RKO (cell line): ENCODE measurements at places on chromosomes 5 and 9.

DNA sequence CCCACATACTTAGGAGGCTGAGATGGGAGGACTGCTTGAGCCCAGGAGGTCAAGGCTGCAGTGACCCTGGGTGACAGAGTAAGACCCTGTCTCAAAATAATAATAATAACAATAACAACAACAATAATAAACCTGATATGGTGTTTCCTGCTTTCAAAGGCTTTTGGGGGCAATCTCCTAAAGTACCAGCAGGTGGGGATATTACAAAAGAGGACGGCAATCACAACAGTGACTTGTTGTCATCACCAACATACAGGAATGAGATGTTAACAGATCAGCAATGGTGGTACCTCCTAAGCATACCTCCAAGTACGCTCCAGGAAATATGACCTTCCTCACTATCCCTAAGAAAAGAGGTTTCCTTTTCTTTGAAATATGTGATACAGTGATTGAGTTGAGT, 91.1 kb upstream of the RNF180 start:
- DNase-seq, result peak; percentile 65

- peak; percentile 61 for DNase-seq
Observed at GRCh38 chr9:121169094-121169601, 32.5 kb downstream of the RAB14 start.

DNA sequence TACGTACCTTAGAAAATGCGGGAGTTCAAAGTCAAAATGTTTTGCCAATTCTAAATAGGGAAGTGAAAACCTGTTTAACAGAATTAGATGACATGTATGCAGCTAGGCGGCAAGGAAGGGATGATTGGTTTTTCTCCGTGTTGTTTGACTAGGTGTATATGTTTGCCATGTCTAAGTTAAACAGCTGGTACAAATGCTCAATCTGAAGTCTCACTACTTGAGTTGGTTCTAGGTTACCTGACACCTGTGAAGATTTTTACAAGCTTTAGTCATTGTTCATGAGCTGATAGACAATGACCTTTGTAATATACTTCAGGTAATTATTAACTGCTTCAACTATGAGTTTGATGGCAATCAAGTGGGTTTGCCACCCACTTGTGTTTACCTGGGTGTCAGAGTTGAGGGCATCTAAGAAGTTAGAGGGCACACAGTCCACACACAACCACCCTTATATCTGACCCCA, 74.3 kb downstream of the SLC44A1 start:
- no peak for DNase-seq

DNA sequence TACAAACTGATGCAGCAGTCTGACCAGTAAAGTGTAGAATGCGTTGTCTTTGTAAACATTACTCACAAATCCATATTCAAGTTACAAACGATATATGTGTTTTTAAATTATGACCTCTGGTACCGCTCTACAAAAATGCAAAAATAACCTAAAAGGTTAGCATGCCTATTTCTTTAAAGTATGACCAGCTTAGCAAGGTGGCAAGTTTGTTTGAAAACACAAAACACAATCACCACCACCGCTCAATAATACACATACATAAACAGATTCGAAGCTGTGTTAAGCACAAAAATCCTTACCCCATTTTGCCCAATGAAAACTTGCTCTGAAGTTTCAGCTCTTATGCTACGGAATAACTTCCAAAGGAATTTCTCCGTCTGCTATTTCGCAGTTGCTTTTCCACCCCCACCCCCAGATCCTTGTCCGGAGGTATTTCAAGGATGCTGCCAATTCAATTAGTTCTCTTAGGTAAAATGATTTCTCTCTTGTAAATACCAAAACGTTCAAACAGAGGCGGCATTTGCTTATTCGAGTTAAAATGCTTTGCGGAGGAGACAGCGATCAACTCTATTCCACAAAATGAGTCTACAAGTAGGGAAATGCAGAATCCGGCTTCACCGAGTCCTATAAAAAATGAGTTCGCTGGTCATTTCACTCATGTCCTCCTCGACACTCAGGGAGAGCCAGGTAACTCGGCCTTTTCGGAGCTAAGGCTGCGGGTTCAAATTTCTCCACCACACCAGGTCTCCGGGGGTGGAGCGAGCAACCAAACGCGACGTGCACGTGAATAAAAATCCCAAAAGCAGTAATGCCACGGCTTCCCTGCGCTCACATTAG, 1.2 kb downstream of the HOMER1 start:
- DNase-seq, result peak; percentile 46

DNA sequence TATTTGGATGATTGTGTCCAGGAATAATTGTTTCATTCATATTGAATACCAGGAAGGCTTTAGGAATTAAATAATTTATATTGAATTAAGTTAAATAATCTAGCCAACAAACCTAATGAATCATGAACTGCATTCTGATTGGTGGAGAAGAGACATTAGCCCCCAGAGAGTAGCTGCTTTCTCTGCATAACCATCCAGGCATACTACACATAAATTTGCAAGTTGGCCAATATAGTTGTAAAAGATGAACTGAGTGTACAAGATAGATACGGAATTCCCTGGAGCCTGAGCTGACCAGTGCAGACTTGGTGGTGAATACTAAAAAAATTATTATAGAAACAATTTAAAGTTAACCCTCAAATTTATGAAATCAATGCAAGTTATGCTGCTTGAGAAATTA, 311.8 kb upstream of the KIF2A start:
- no peak for DNase-seq

DNA sequence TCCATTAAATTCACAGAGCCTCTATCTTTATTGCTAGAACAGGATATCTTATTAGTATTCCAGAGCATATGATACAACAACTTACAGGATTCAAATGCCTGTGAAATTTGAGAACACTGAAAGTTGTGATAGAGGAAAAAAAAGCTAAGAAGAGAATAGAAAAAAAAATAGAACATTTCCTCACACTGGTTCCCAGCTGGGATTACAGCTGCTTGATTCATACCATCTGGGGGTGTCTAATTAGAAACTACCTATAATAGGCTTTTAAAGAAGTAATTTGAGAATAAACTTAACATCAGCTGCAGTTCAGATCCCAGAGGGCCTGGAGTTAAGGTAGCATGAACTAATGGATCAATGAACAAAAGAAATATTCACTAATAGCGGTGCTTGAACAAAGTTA, 922.0 kb downstream of the CDH12 start:
- DNase-seq, result no peak

DNA sequence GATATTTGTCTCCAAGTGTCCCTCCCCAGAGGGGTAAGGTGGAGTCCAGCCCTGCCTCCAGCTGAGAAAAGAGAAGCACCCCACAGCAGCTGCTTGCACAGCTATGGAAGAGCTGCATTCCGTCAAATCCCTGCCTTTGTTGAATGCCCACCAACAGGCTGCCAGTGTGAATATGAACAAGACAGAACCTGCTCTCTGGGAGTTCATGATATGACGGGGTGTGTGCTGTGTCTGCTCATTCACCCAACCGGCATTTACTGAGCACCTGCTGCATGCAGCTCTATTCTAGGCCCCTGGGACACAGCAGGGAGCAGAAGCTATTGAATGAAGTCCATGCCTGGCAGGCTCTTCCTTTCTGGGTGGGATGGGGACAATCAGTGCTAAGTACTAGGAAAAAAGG, 238.8 kb downstream of the GADD45G start:
- DNase-seq, result no peak

- no peak for DNase-seq
Observed at GRCh38 chr5:176368726-176369125, 3.4 kb downstream of the ARL10 start.

DNA sequence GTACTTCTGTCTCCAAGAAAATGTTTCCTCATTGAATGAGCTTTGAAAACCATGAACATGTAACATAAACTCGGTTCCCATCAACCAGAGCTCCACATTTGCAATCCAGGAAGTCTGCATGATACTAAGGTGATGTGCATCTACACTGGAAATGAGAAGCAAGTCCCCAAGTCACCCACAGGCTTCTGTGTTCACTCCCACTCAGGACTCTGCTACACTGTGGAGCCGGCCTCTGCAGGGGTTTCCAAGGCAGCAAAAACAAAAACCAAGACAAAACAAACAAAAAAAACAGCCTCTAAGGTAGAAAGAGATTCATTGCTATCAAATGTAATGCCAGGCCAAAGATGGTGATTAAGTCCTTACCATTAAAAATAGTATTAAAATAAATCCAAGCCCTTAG, 593.7 kb downstream of the IRX1 start:
- no peak for DNase-seq

GRCh38 chr9:34777666-34778065, 67.7 kb upstream of the CCL21 start:
- no peak for DNase-seq

DNA sequence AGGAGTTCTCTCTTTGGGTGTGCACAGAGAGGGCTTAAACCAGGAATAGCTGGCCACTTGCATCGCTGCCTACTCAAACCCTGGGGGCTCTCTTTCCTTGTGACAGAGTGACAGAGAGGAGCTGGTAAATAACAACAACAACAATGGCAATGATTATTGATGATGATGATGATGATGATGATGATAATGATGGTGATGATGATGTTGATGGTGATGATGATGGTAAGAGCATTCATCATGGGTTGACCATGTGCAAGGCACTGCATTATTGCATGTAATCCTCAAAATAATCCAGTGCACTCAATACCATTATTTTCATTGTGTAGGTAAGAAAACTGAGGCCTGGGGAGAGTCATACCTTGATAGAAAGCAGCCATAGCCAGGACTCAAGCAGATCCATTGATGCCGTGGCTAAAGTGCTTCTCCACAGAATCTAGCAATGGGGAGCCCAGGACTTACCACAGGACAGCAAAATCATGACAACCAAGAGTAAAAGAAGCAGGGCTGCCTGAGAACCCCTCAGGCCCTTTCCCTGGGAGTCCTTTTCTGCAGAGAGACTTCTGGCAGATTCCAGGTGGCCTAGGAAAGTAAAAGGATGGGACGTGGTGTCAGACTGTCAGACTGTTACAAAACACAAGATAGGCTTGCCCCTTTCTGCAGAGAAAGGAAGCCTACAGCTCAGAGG, 4.8 kb downstream of the FOXI1 start:
- no peak for DNase-seq

GRCh38 chr9:98665501-98665900, 43.2 kb downstream of the GABBR2 start:
- DNase-seq, result no peak

- peak; percentile 68 for DNase-seq
Observed at GRCh38 chr5:98827161-98827560, 53.7 kb downstream of the RGMB start.

- DNase-seq, result peak; percentile 12
Observed at GRCh38 chr9:88230612-88231011, 92.3 kb upstream of the SPATA31C2 start.

- peak; percentile 49 for DNase-seq
Observed at GRCh38 chr9:101376111-101376848, 8.5 kb downstream of the BAAT start.

DNA sequence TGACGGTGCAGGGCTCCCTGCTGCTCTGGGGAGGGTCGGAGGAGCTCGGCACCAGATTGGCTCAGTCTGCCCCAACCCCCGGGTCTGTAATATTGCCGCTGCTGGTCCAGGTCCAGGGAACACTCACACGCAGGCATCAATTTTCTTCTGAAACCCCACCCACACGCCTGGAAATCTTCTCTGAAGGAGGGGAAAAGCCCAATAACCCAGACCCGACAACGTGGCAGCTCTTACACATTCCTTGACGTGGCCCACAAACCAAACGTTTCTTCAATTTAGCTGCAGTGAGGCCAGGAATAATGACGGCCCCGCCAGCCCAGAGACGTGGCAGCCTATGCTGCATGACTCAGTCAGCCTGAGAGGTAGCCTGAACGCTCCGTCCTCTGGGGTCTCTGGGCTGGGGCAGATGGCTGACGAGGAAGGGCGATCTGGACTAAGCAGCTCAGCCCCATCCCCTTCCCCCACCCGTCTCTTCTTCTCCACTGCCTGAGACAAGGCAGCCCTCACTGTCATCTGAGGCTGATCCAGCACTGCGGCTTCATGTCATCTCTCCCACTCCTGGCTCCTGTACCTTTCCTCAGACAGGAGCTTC, 9.9 kb upstream of the SPARC start:
- DNase-seq, result no peak

- no peak for DNase-seq
Observed at GRCh38 chr5:127602896-127603844, 45.7 kb upstream of the CTXN3 start.

GRCh38 chr9:15972760-15973159, 419.9 kb downstream of the CCDC171 start:
- no peak for DNase-seq

GRCh38 chr9:131485728-131486422, 16.8 kb upstream of the POMT1 start:
- DNase-seq, result no peak

DNA sequence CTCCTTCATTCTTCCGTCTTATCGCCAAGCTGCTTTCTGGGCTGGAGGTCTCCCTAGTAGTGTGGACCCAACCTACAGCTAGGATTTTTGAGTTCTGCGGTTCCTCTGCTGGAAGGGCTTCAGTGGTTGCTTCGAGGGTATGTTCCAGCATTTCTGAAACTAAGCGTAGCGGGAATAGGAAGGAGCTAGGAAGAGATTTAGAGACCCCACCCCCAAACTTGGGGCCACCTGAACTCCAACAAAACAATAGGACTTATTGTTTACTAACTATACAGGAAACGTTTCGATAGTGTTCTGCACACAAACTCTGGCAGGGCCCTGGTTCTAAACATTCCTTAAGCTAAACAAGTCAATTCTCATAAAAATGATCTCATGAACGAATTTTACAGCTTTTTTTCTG, 346.7 kb downstream of the PLK2 start:
- no peak for DNase-seq

DNA sequence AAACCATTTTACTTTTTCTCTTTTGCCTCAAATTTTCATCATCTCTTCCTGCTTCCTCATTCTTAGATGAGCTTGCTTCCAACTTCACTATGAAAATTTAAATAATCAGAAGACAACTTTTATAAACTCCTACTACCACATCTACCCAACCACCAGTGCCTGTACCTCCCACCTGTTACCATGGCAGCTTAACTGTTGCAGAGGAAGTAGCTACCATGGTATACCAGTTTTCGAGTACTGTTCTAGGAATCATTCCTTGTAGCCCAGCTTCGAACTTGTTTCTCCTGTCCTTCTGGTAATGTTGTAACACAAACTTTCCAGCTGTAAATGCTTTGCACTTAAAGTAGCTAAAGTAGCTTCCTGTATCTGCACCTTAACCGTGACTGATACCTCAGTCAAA, 266.8 kb upstream of the NREP start:
- no peak for DNase-seq

- DNase-seq, result no peak
Observed at GRCh38 chr5:134553821-134554267, 28.4 kb downstream of the JADE2 start.

GRCh38 chr9:4197548-4197947, 102.3 kb downstream of the GLIS3 start:
- peak; percentile 13 for DNase-seq
